ENCODE measurements at places on chromosomes 1 and 21.

GRCh38 chr1:84363019-84363418 is 35.3 kb upstream of the DNASE2B start:
- no peak for DNase-seq

DNA sequence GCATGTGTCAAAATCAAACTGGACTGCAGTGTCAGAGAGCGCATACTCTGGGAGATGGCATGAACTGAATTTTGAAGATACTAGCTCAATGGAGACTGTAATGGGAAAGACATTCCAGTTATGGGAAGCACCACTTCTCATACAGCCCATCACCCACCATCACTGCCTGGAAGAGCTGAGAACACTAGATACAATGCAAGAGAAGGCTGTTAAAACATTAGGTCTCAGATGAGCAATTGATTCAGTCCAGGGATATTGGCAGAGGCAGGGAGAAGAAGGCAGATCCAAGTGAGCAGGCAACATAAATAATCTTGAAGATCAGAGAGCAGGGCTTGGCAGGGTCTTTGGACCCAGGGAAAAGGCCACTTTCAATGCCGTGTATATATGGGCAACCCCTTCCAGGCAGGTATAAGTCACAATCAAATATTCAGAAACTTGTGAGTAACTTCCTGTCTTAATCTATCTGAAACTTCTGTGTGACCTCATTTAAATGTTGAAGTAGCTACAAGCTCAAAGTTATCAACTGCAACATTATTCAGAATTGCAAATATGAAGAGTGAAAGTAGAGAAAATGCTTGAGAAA is 290.3 kb upstream of the SGIP1 start:
- no peak for DNase-seq

DNA sequence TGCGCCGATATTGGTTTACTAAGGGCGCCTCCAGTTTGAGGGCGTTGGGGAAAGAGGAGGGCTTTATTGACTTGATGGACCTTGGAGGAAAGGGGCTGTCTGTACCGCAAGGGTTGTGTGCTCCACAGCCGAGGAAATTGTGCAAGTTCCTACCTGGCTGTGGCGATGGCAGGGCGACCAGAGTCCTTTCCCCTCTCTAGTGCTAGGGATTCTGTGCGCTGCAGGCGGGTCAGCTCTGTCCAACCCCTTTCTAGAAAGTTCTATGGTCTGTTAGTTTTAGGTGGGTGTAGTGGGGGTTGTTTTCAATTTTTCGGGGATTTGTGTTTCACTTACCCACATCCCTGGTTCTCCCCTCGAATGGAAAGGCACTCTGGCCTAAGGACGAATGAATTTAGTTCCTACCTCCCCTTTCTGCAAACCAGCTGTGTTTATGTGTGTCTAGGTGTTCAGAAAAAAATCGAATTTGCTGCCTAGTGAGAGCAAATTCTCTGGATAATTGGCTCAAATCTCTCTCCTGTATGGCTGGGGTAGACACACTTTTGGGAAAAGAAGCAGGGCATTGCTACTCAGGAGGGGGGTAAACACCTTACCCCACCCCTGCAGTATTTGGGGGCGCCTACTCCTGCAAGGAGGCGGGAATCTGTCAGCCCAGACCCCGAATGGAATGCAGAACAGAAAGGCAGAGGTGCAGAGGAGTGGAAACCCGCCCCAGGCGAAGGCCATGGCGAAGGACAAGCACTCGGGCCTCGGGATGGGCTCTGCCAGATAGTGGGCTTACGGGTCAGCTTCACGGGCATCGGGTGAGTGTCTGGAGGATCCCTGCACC is 2.0 kb downstream of the DMBX1 start:
- DNase-seq: no peak

DNA sequence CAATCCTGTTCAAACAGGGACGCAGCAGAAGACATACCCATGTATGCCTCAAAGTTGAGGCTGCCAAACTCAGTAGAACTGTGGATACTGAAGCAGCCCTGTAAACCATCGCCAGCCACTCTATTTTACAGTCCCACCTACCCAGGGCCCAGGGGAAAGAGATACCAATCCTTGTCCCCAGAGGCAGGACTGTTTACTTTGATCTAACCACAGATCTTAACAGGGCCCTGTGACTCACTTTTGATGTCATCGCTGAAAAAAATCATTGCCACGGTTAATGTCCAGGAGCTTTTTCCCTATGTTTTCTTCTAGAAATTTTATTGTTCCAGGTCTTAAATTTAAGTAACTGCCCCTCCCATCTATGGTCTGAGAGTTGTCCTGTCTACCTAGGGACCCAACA is 538.4 kb upstream of the NCAM2 start:
- no peak for DNase-seq

DNA sequence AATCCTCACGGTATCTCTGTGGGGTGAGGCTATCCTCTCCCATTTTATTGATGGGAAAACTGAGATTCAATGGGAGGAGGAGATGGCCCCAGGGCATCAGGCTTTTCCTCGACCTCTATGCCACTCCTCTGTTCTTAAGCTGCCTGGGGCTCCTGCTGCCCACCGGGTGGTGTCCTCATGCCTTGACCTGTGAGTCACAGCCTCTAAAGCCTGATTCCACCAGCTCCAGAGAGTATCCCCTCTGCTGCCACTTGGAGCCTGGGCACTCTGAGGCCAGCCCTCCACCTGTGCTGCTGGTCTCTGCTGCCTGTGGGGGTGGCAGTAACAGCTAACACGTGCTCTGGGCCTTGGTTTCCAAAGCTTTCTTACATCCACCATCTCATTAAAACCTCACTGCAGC is 241.2 kb downstream of the TRABD2B start:
- DNase-seq: no peak

DNA sequence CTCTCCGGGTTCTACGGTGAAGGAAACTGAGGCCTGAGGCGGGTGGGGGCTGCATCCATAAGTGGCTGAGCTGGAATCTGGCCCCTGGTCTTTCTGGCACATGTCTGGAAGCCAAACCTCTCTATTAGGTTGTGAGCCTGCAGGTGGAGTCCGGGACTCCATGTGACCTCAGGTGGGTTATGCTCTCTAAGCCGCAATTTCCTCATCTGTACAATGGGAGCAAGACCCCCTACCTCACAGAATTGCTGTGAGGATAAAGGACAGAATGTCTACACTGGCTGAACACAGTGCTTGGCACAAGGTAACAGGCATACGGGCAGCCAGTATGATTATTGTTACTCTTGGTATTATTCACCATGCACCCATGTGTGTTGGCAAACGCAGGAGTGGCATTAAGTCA is 6.7 kb downstream of the EPHA2 start:
- no peak for DNase-seq

All from amniotic stem cell (primary cell).